ENCODE measurements at places on chromosomes 11 and 22. TPM values are rescaled to one million over a fixed set of nuclear protein-coding genes. Genes with fewer than 3 reads are reported as not detected.
A peak's percentile ranks its signal among the peaks of the same experiment; 100 is the strongest.

GRCh38 chr11:119107538-119108145, 498 bp downstream of the C2CD2L start:
- DNase-seq, result no peak

DNA sequence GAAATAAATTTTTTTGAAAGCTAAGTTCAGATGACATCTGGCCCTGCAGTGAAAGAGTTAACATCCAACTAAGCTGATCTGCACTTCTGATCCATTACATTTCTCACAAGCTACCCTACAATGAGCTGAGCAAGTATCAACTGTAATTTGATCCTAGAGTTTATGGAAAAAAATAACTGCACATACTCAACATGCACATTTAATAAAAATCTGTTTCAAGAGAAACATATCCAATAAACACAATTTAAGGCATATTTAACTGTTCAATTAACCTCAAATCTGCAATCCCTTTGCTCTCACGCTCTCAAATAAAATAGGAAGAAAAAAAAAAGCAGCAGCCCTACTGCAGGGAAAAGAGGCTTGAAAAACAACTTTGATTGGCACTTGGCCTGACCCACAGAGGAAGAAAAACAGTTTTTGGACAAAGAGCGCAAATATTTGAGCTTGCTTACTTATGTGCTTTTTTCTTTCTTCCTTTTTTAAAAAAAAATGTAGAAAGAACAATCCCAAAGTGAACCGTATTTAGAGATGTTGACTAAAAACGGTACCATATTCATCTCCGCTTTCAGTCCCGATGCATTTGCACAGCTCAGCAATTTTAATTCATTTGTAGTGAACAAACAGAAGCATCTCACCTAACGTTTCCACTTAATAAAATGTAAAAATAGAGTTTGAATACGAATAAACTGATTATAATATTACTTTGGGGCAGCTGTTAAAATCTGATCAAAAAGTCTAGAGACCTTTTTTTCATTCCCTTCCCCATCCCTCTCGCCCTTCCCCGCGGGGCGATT, 1.6 kb downstream of the SESN3 start:
- DNase-seq, result no peak

The CD3G gene
- total RNA-seq, result 0.16 TPM

DNA sequence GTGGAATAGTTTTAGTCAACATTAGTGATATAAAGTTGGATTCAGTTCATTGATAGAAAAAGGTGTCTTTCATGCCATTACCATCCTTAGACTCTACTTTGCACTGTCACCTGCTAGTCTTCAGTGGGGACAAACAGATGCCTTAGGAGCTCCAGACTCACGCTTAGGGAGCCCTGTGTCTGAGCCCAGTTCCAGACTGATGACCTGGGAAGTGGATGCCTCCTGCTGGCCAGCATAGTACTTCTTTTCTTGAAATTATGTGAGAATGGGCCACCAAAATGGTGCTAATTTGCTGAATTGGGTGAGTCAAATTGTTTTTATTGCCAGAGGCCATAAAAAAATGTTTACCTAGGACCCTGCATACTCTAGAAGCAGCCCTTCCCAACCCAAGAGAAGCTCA, 53.9 kb downstream of the NOX4 start:
- no peak for DNase-seq

The ANKK1 gene
- total RNA-seq, result not detected

The TMPRSS5 gene
- 0.47 TPM for total RNA-seq

DNA sequence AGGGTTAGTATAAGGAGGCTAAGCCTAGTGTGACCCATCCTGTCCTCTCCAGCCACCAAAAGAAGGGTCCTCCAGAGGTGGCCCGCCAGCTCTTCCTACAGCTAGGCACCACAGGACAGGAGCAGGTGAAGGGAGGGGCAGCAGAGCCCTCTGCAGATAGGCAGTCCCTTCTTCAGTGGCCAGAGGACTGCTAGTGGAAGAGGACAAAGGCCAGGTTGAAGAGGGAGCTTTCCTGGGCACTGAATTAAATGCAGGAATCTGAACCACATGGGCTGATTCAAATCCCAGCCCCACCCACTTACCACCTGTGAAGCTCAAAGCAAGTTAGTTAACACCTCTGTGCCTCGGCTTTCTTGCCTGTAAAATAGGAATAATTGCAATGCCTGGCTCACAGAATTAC, 409.5 kb downstream of the NXPE2 start:
- DNase-seq, result no peak

DNA sequence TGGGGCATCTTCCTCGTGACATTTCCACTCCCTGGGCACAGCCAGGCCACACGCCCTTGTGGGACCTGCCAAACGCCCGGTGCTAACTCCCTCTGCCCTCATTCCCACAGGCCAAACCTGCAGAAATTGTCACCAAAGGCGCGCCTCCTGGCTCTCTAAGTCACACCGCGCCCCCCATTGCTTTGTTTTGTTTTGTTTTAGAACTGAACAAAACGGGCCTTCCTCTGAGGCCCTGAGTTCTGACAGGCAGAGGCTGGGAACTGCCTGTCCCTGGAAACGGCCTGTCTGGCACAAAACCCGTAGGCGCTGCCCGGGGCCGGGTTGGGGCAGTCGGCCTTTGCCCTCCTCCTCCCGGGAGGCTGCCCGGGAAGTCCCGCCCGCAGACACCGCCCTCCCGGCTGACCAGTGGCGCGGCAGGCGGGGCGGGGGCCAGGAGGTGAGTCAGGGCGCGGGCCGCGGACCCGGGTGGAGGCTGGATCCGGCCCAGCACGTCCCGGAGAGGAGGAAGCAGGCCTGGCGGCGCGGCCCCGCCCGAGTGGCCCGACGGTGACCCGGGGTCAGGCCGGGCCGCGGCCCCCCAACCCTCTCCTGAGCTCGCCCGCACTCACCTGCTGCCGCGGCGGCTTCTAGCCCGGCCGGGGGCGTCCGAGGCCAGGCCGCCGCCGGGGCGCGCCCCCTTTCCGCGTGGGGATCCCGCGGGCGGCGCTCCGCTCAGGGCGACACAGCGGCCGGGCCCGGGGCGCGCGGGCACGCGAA, 465 bp downstream of the SUN2 start:
- DNase-seq, result peak; percentile 95

GRCh38 chr11:117820071-117820470, 4.5 kb downstream of the FXYD2 start:
- no peak for DNase-seq

The GRAP2 gene
- total RNA-seq, result 1.6 TPM

DNA sequence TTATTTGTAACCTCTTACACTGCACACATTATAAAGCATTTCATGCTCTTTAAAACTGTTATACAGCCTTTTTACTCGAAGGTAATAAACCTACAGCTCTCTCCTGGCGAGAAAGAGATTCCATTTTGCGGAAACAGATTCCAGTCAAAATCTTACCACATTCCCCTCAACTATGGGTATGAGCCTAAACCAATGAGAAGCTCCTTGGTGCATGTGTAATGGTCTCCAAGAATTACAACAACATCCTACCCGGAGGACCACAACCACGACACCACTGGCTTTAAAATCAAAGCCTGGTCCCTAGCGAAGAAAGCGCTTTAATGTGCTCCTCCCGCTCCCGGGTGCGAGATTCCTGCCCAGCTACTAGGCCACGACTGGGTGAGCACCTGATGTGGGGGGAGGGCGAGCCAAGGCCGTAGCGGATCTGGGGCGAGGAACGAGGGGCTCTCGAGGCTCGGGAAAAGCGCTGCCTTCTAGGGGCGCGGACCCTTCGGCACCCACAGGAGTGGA, 821 bp downstream of the CELF1 start:
- peak; percentile 20 for DNase-seq

DNA sequence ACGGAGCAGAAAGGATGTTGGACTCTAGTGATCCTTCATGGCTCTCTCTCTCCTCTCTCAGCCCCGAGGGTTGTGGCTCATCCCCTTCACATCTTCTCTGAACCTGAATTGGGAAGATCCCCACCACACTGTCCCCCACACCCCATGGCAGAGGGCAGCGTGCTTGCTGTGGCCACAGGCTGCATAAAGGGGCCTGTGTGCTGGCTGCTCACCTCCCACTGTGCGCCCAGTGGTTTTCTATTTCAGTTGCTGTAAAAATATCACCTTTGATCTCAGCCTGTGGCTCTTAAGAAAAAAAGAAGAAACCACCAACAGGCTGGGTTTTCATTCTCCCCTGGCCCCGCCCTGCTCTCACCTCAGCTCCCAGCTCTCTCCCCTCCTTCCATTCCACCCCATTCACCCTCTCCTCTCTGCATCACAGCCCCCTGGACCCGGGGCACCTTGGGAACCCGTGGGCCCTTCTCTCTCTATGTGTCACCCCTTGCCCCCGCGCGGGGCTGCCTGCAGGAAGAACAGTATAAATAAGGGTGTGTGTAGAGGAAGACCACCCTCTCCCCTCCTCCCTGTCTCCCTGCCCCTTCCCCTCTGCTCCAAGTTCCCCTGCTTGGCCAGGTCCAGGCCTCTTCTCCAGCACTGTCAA, 25.8 kb upstream of the WNT11 start:
- DNase-seq, result no peak

DNA sequence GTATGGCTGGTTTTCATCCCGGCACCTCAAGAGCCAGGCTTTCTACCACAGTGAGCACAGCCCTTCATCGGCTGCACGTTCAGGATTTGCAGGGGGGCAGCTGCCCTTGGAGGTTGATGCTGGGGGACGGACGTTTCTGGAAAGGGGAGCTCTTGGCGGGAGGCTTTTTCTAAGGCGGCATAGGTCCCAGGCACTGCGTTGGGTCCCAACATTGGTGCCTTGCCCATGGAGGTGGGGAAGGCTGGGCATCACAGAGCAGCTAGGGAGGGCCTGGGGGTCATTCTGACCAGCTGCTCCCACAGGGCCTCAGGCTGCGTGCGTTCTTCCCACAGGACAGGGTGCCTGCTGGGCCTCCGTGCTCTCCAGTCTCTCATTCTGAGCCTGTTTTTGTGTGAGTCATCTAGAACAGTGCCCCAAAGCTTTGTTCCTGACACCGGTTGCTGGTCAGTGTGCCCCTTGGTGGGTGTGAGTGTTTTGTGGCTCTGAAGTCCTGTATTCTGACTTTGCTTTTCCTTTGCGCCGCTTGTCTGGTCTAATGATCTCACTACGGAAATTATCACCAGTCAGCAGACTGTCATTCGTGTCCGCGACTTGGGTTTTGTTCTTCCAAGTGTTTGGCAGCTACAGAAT, 275.9 kb downstream of the TBC1D22A start:
- no peak for DNase-seq

DNA sequence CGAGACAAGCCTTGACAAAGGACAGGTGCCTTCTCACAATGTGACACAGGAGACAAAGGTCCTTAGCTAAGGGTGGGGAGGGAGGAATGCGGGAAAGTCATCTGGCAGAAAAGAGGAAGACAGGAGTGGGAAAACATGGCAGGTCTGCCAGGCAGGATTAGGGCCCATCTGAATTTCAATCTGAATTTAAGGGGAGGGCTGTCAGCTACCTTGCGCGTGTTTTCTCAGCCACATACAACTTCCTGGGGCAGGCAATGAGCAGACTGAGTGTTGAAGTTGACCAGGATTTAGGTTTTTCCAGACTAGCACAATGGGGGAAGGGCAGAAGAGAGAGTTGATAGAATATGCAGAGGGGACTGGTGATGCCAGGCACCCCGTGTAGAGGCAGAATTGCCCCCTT, 66.7 kb upstream of the LARGE1 start:
- DNase-seq, result no peak

The TUB gene
- 22.8 TPM for total RNA-seq

DNA sequence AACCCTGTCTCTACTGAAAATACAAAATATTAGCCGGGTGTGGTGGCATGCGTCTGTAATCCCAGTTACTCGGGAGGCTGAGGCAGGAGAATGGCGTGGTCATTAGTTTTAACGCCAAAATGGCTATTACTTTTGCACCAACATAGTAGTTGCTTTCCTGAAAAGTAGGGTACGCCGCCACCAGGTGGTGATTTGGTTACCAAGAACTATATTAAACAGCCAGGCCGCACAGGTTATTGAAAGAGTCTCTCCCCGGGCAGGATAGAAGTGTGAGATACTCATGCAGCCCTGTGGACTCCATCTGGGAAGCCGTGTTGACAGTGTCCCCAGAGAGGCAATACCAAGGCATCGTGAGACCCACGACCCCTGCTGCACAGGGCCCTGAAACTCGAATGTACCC, 24.6 kb upstream of the LRRC32 start:
- no peak for DNase-seq

The CYP2D6 gene
- total RNA-seq, result 0.16 TPM

The KBTBD3 gene
- 13.8 TPM for total RNA-seq

GRCh38 chr22:28410050-28410816, 269.4 kb downstream of the TTC28 start:
- DNase-seq, result no peak

GRCh38 chr11:69080257-69080995, 31.7 kb downstream of the TPCN2 start:
- DNase-seq, result no peak

The GGTLC3 gene
- total RNA-seq, result not detected

The SLC35E4 gene
- 3.8 TPM for total RNA-seq

- DNase-seq, result no peak
Measured at GRCh38 chr11:45983471-45983845, 61.0 kb downstream of the LARGE2 start.

- no peak for DNase-seq
Measured at GRCh38 chr11:69822676-69823494, 3.7 kb upstream of the FGF3 start.

The BARX2 gene
- total RNA-seq, result not detected

DNA sequence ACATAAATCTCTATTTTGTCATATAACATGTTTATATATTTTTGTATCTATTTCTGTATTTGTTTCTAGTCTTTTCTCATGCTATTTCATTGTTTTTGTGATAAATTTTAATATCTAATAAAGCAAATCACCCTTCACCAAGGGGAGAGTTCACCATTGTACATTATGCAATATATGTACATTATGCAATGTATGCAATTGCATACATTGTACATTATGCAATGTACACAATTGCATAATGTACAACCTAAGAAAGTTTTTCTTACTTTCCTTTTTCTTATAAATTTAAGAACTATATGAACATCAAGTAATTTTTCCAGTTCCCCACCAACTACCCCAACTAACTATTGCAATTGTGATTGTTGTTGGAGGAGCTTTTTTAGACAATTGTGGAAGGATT, 44.1 kb upstream of the GLYATL2 start:
- no peak for DNase-seq

The SUSD2 gene
- 3.2 TPM for total RNA-seq

The C11orf87 gene
- 0.14 TPM for total RNA-seq

DNA sequence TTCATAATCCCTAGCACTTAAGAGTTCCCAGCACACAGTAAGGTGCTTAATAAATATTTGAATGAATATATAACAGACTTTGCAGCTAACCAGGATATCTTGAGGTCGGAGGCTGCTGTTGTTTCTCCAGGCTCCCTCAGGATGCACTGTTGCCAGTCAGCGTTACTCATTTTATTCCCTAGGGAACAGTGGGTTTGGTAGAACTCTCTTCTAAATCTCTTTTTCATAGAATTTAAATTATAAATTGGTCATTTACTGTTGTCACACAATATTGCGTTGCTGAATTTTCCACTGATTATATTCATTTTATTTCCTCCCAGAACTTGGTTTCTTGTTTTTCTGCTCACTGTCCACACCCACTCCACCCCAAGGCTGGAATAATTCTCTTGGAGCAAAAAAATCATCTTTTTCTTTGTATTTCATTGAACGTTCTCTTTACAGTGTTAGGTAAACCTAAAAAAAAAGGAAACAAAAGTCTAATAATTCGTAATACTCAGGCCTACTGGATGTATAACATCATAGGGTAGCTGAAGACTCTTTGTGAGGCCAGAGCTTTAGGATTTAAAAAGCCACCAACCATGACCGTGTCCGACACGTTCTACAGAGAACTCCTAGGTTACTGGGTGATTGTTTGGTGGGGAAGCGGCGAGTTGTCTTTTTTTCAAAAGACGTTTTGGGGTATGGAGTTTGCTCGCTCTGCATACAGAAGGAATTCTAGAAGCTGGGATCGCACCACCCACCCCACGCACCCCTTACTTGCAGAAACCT, 766 bp upstream of the CAPRIN1 start:
- DNase-seq, result no peak

- no peak for DNase-seq
Measured at GRCh38 chr22:38524429-38524828, 18.3 kb upstream of the DDX17 start.

The OR52A1 gene
- total RNA-seq, result not detected
